MCF 10A (cell line): ENCODE measurements at places on chromosomes 3 and 15. TPM values are rescaled to one million over a fixed set of nuclear protein-coding genes. Genes with fewer than 3 reads are reported as not detected.

DNA sequence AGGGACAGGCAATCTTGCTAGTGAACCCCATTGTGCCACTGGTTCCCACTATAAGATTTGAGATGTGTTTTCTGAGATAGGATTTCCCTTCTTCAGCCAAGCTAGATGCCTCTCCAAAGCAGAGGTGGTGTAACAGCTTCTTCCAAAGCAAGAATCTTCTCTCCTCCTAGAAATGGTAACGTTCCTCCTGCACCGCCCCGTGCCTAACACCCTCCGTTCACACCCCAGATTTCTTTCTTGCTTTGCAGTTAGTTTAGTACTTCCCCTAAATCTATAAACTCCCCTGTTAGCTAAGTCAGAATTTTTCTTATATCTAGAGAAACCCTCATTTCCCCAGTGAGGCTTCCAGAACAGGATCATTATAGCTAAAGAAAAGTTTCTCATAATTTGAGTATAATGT, 617.6 kb upstream of the MDFIC2 start:
- no peak for DNase-seq

- no peak for DNase-seq
Observed at GRCh38 chr15:98289747-98290146, 329.2 kb downstream of the ARRDC4 start.

Gene TRH
- not detected in 2 replicates for total RNA-seq

DNA sequence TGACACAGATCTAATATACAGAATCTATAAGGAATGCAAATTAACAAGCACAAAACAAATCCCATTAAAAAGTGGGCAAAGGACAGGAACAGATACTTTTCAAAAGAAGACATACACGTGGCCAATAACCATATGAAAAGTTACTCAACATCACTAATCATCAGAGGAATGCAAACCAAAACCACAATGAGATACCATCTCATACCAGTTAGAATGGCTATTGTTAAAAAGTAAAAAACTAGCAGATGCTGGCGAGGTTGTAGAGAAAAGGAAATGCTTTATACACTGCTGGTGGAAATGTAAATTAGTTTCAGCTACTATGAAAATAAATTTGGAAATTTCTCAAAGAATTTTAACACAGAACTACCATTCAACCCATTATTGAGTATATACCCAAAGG, 50.7 kb downstream of the ADAMTS17 start:
- peak; percentile 29 for DNase-seq

DNA sequence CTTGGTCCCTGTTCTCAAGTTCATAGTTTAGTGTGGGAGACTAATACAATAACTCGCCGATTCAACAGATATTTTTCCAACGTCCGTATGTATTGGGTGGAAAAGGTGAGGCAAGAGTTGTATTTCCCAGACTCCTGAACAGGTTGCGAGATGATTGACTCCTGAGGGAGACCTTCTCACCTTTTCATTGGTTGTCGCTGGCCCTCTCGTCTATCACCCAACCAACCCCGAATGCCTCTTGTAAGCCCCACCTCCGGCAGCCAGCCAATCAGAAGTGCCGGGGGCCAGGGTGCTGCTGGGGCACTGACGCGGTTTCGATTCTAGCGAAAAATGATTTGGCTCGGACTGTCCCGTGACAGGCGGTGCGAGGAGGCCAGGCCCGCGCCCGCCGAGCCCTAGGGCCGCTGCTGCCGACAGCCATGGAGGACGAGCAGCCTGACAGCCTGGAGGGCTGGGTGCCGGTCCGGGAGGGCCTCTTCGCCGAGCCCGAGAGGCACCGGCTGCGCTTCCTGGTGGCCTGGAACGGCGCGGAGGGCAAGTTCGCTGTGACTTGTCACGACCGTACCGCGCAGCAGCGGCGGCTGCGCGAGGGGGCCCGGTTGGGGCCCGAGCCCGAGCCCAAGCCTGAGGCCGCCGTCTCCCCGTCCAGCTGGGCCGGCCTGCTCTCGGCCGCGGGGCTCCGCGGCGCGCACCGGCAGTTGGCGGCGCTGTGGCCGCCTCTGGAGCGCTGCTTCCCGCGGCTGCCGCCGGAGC, at the start of gene WHAMM:
Gene WHAMM (plus strand): TSS at position 321 of the 753 bp plus-strand sequence. CDS start 99 bp downstream, at position 420.
- DNase-seq, result peak; percentile 100

DNA sequence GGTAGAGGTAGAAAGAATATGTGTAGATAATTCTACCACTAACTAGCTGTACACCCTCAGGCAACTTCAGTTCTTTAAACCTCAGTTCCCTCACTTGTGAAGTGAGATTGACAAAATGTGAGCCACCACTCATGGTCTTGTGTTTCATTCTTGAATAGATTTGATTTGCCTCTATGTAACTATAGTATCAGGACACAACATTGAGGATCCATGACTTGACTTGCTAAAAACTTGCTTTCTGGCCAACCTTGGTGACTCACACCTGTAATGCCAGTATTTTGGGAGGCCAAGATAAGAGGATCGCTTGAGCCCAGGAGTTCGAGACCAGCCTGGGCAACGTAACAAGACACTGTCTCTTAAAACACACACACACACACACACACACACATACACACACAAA, 115.8 kb upstream of the FLNB start:
- DNase-seq, result peak; percentile 24

- DNase-seq, result no peak
Observed at GRCh38 chr15:39246523-39246922, 334.4 kb upstream of the THBS1 start.

DNA sequence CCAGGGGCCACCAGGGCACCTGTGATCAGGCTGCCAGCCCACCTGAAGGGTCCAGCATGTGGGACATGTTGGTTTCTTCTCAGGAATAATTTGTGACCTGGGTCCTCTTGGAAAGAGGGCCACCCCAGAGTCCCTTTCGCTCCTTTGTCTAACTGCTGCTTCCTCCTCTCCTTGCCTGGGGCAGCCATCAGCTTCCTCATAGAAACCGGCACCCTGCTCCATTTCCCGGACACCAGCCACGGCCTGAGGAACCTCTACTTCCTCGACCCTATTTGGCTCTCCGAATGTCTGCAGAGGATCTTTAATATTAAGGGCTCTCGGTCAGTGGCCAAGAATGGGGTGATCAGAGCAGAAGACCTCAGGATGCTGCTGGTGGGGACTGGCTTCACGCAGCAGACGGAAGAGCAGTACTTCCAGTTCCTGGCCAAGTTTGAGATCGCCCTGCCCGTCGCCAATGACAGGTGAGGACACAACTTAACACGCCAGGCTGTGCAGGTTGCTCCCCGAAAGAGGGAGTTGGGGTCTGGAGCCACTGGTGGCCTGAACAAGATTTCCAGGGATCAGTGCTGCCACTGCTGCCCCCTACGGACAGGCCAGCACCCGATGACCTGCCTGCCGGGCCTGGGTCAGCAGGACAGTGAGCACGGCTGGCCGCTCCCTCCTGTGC, 109.7 kb downstream of the LRRK1 start:
- no peak for DNase-seq

GRCh38 chr15:66489179-66489791, 8.3 kb downstream of the SNAPC5 start:
- no peak for DNase-seq

DNA sequence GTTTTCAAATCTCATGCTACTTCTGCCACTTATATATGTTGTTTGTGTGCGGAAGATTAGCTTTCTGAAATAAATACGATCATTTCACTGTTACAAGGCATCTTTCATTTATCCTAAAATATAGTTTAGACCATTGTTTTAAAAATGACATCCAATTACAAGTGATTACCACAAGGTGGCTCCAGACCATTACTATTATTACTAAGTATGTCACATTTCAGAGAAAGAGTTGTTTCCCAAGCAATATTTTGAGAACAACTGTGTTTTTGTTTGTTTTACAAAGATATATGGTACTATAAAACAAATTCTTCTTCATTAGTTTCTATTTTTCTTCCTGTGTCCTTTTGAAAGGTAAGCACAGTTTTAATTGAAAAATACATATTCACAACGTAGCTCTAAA, 136.0 kb upstream of the RAP2B start:
- DNase-seq, result peak; percentile 57

Gene CFAP100
- not detected in 2 replicates for total RNA-seq

- peak; percentile 97 for DNase-seq
Observed at GRCh38 chr3:50327943-50328691, at the start of gene TUSC2. TUSC2 (minus strand) TSS chr3:50328223; CDS start chr3:50328099, 124 bp downstream.

DNA sequence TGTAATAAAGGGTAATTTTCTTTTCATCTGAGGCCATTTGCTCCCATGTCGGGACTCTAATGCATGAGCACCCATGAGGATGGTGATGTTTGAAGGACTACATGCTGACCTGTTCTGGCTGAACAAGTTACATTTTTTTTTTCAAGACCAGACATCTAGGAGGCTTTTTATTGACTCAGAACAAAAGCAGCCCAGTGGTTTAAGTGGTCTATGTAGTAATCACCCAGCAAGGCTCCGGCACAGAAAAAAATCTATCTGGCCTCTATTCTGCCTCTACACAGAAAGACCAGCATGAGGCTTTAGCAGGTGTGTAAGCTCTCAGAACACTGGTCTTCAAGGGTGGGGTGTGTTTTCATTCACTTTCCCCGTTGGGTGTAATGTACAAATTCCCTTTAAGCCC, 95.1 kb upstream of the ZBED2 start:
- DNase-seq, result no peak

- DNase-seq, result peak; percentile 3
Observed at GRCh38 chr15:96818861-96819260, 488.4 kb downstream of the NR2F2 start.

Gene CPA3
- not detected in 2 replicates for total RNA-seq

DNA sequence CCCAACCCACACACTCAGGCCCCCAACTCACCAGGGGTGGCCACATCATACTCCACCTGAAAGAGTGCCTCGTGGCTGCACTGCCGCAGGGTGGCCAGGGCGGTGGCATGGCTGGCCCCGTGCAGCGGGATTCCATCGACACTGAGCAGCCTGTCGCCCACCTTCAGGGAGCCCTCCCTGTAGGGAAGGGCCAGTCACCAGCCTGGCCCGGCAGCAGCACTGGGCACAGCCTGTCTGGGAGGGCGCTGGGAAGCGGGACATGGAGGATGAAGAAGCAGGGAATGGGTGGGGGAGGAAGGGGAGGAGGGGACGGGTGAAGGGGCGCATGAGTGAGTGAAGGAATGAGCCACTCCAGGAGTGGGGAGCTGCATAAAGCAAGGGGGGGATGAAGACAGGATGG, 18.5 kb downstream of the GRIP2 start:
- DNase-seq, result no peak

GRCh38 chr3:149670742-149671492, 13.1 kb upstream of the WWTR1 start:
- no peak for DNase-seq

Gene STRA6
- not detected in 2 replicates for total RNA-seq
